Ovary (tissue), 10 donors: ENCODE measurements at places on chromosomes 13 and 19. TPM values are rescaled to one million over a fixed set of nuclear protein-coding genes. Genes with fewer than 3 reads are reported as not detected.

Gene TMIGD2
- total RNA-seq, result not detected

Gene GDF15
- total RNA-seq, result 4.0 TPM

Gene CDC37
- 98.8 TPM for total RNA-seq

Gene TSEN34
- 59.8 TPM for total RNA-seq

Gene C19orf33
- total RNA-seq, result 13.4 TPM

Gene PABPC3
- 0.30 TPM for total RNA-seq

Gene SMIM24
- 0.66 TPM for total RNA-seq

Gene TNNT1
- 2.8 TPM for total RNA-seq

Gene STXBP2
- total RNA-seq, result 4.9 TPM

Gene SLC10A2
- total RNA-seq, result not detected

Gene NALCN
- total RNA-seq, result 3.3 TPM

Gene ZNF709
- 9.3 TPM for total RNA-seq

Gene INSL3
- total RNA-seq, result 2.5 TPM

Gene KLK15
- not detected for total RNA-seq

Gene TRMT1
- total RNA-seq, result 34.6 TPM

Gene CADM4
- 15.3 TPM for total RNA-seq

Gene CEACAM6
- total RNA-seq, result 0.23 TPM
